ENCODE measurements at places on chromosomes 4 and X.

DNA sequence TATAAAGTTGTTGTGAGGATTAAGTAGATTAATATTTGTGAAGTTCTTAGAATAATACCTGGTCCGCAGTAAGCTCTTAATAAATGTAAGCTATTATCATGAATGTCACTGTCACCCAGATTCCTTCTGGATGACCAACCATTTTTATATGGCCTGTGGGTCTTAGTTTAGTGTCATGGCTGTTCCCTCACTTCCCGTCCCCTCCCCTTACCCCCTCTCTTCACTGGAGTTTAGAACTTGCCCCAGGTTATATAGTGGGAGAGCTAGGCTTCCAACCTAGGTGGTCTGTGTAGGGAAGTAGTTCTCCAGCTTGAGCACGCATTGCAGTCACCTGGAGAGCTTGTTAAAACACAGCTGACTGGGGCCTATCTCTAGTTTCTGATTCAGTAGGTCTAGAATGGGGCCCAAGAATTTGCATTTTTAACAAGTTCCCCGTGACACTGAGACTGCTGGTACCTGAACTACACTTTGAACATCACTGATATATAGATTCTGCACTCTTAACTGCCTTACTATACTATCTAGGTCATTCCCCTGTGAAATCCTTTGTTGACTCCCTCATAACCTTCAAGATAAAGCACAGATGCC, 66.9 kb upstream of the PLAC1 start:
- no peak for DNase-seq

DNA sequence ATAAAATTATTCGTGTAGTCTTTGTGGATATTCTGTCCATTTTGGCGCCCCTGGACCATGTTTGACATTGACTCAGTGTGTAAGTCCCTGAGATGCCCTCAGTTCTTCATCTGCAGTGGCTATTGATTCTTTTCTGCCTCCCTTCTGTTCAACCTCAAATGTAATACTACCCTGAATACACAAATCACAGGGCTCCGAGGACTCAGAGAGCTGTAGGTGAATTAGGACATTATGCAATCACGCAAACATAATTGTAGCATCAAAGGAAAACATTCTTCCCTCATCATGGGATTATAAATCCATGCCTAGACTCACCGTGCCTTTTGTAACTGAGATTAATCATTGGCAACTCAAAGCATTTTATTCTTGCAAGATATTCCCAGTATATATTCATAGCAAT, 161.4 kb upstream of the PACRGL start:
- DNase-seq: no peak

DNA sequence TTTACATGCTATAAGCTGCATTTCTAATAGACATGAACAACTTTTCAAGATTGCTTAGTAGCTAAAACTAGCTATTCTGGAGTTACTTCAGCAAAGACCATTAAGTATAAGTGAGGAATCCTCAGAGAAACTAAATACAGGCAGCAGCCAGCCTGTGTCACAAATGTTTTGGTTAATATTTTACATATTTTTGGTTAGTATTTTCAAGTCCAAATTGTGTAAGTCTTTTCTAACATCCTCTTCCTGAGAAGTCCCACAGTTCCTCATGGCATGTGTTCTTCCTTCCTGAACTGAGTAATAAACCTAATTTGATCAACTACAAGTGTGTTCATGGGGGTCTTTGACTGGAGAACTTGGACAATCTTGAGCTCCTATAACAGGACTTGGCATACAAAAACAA, 42.4 kb upstream of the MCF2 start:
- DNase-seq: no peak

DNA sequence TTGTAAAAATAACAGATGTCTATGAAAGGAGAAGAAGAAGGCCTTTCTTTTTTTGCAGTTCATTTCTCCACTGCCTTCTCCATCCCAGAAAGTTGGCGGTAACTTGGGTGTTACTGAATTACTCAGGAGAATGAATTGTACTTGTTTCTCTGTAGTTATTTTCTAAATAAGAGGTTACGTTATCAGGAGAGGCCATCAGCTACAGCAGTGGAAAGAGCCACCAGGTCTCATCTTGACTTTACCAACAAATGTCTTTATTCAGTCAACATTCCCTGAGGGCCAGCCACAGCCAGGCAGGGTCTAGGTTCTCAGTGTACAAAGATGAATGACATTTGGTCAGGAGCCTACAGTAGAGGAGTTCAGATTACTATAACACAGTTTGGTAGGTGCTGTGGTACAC, 8.1 kb downstream of the HADH start:
- DNase-seq: no peak

DNA sequence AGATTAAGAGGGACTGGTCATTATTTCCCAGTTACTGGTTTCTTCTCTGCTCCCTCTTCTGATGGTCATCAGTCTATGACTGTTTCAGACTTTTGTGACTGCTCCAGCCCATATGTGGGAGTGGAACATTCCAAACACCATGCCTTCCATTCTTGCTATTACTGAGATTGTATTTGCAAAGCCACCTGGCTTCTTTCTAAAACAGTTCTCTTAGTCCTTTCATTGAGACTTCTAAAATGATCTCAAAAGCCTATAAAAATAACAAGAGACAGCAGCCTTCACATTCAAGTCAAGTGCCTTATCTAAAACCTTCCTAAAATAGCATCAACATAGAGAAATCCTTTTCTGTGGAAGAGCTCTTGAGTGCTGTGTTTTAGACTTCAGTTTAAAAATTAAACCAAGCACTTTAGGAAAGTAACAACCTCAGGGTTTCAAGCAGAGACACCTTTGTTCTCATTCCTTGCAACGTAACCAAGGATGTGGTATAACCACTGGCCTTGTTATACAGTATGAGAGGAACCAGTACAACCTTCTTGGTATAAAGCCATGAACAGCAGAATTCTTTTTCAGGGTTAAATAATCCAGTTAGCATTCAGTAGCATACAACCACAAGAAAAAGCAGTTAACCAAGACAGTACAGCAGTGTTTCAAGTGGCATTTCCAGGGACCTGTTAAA, 97.1 kb downstream of the NFKB1 start:
- no peak for DNase-seq

- DNase-seq: no peak
These were observed 212.5 kb downstream of the SPATA18 start for GRCh38 chr4:52263607-52264006.

DNA sequence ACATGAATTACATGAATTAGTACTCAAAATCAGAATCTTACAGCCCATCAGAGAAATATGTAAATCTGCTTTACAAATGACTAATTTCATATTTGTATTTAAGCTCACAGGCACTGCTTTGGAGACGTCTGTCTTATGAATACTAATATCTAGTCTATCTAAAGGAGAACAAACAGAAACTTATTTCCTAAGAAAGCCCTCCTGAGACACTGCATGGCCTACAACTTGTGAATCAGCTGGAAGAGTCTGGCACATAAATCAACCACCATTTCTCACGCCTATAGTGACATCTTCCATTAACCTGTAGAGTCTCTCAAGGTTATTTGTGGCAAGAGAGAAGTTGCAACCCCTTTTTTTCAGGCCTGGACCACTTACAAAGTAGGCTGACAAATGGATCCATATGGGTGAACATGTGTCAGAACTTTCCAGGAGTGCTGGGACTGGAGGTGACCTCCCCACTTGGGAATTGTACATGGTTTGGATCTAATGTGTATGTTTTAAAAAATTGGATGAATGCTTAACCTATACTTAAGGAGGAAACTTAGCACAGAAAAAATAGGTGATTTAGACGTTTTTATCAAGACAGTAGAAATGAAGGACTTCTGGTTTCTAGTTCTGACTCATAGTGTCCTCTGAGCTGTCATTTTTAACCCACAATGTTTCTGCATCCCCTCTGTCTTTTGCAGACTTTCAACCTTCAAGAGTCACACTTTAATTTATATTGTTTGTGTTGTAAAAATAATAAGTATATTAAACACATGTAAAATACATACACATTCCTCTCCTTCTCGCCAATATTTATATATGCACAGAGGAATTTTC, 83.2 kb upstream of the ARHGAP24 start:
- no peak for DNase-seq

- DNase-seq: no peak
These were observed 7.3 kb downstream of the GPR119 start for GRCh38 chrX:130378024-130378669.

- no peak for DNase-seq
These were observed 2.2 kb downstream of the PLXNB3 start for GRCh38 chrX:153766098-153766817.

- DNase-seq: no peak
These were observed 11.8 kb downstream of the AMBN start for GRCh38 chr4:70603856-70604255.

DNA sequence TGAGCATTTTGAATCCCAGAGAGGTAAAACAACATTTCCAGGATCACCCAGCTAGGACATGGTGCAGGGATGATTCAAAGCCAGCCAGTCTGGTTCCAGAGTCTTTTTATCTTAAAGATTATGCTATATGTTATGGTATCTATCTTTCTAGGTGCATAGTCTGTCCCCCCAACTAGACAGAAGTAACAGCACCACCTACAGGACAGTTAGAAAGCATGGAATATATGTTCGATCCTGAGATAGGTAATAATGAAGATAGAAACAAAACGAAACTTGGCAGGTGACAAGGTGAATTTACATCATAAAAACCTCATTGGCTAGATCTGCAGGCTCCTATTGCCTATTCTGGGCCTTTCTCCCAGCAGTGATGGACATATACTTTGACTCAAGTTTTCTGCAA, 723.2 kb downstream of the SMARCA1 start:
- DNase-seq: no peak

GRCh38 chr4:152935631-152936445, at the start of gene FHDC1:
TSS of gene FHDC1 (plus strand) at chr4:152936323. CDS start at chr4:152943058, 6,735 bp downstream.
- no peak for DNase-seq

- DNase-seq: no peak
These were observed 585.8 kb upstream of the FAT1 start for GRCh38 chr4:187309456-187309855.
